ENCODE measurements at places on chromosomes 12 and 14.

DNA sequence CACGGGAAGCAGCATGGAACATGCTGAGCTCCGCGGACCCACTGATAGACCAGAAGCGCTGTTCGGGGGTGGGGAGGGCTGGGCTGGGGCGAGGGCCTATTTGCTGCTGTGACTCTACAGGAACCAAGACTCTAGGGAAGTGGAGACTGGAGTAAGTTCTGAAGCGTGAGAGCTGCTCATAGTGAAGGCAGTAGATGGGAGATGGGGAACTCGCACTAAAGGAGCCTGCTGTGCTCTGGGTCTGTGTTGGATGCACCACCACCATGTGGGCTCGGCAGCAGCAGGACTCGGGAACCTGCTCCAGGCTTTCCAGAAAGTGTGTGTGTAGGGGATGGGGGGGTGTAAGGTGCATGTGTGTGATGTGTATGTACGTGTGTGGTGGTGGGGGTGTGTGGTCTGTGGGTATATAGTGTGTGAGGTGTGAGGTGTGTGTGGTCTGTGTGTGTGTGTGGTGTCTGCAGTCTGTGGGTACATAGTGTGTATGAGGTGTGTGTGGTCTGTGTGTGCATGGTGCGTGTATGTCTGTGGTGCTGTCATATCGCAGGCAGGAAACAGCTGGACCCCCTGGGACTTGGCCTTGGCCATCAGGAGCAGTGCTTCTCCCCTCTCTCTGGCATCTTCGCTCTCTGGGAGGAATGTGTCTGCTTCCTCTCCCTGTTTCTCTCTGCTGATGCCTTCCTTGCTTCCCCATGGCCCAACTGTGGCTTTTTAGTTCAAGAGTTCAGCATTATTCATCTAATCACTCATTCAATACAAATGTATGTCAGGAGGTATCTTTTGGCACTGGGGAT is 378.9 kb downstream of the FUT8 start:
- DNase-seq: no peak

GRCh38 chr12:3532931-3533702 is 42.1 kb downstream of the PRMT8 start:
- DNase-seq: no peak

GRCh38 chr12:69898236-69898635 is 73.2 kb downstream of the MYRFL start:
- DNase-seq: no peak

DNA sequence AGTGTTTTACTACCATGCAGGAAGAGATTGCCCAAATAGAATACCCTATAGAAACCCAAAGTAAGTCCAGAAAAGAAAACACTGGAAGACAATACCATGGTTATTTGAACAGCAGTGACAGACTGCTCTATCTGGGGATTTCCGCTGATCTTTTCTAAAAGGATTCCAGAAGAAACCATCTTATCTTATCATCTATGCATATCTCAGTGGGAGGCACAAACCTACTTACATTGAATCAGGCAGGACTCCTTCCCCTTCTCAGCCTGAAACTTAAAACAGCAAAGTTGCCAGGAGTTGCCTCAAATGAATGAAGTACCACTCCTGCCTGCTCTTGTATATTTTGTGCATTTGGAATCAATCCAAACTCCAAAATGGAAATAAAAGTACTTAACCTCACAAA is 56.7 kb upstream of the NR2C1 start:
- no peak for DNase-seq

DNA sequence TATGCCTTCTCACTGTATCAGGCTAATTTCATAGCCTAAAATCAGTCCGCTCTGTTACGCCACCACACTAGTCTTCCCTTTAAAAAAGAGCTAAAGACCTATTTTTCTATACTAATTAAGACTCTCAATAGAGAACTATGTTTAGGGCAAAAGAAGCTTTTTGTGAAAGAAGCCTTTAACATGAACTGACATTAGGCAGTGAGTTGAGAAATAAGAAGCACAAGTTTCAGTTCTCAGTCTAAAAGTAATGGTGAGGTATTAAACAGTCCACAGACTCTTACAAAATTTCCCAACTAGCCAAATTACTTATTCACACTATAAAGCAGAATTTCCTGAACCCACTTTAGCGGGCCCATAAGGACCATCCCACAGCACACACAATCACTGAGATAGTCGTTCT is 93.7 kb downstream of the SOX5 start:
- DNase-seq: no peak

- no peak for DNase-seq
Measured at GRCh38 chr12:114888448-114888847, 204.5 kb upstream of the TBX3 start.

- no peak for DNase-seq
Measured at GRCh38 chr12:13222076-13222475, 25.6 kb downstream of the EMP1 start.

DNA sequence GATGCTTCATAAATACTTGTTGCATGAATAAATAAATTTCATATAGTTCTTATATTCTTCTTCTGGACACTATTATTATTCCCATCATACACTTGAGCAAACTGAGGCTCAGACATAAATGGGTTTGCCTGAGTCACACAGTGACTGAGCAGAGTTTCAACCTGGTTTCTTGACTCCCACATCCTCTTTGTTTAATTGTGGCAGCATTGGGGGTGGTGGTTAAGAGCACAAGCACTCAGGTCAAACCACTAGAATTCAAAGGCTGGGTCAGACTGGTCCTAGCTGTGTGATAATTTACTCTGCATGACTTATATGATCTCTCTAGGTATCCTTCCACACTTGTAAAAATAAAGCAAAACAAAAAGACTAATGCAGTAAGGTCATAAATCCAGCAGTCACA is 274.9 kb upstream of the SRRM4 start:
- DNase-seq: no peak

DNA sequence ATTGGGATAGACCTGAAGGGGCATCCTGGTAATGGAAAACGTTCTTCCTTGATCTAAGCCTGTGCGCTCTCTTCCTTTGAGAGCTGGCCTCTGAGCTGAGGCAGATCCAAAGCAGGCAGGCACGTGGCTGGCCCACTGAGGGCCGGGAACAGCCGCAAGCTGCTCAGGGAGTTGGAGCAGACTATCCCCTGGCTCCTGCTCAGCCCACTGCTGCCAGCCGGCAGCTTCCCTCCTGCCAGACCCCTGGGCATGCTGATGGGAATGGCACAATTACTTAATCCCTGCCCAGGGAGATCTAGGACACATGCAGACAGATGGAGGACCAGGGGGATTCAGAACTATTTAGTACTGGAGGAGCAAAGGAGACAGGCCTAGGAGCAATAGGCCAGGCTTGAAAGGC is 14.4 kb downstream of the NEUROD4 start:
- DNase-seq: no peak
